ENCODE measurements at places on chromosomes 3 and 15. TPM values are rescaled to one million over a fixed set of nuclear protein-coding genes. Genes with fewer than 3 reads are reported as not detected.

Gene IGDCC3
- 12.8 TPM for polyA plus RNA-seq

DNA sequence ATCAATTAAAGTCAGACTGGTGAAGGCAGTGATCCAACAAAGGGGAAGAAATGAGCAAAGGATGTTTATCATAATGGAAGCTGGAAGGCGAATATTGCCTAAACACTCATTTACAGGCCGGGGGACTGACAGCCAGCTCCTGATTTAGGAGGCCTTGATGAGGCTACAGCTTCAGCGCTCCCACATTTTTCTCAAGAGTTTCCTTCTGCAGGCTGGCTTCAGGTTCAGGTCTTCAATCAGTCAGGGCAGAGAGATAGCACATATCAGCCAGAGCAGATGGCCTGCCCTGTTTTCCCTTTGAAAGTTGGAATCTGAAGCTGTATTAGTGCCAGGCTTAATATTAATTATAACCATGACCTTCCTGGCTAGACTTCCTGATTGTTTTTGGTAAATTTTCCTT is 218.9 kb downstream of the SV2B start:
- DNase-seq, result no peak

DNA sequence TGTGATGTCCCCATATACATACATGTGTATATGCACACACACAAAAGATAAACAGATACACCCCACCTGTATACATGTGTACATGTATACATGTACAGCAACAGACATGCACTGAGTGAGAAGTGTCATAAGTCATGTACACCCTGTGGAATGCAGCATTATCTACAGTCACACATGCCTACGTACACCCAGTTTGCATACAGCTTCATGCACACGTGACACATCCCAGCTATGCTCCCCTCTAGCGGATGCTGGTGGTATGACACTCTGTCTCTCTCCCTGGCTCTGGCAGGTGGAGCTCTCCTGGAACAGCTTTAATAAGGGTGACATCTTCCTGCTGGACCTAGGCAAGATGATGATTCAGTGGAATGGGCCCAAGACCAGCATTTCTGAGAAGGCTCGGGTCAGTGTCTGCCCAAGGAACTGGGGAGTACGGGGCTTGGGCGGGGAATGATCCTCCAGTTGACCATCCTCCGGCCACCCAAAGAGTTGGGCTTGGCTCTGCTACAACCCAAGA is 6.3 kb downstream of the VILL start:
- DNase-seq, result peak; percentile 45

GRCh38 chr3:19822805-19823204 is 111.2 kb downstream of the EFHB start:
- no peak for DNase-seq

DNA sequence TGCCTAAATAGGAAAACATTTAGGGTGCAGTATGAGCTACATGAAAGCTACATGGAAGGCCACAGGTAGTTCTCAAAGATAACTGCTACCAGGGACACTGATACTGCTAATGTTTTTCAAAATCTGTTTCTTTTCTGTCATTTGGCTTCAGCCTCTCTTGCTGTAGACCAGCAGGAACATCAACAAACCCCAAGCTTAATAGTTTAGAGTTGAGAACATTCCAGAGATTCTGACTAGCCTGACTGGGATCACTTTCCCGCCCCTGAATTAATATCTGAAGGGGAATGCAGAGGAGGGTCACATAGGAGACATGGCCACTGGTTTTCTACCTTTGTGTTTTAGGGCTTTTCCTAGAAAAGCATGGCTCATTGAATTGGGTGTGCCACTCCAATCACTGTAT is 16.9 kb upstream of the C3orf38 start:
- no peak for DNase-seq

- DNase-seq, result no peak
These were observed 63.0 kb downstream of the SLTM start for GRCh38 chr15:58870451-58870850.

Gene CCR2
- 0.51 TPM for polyA plus RNA-seq

Gene ATP13A4
- 1.3 TPM for polyA plus RNA-seq

Gene CCRL2
- 0.81 TPM for polyA plus RNA-seq

DNA sequence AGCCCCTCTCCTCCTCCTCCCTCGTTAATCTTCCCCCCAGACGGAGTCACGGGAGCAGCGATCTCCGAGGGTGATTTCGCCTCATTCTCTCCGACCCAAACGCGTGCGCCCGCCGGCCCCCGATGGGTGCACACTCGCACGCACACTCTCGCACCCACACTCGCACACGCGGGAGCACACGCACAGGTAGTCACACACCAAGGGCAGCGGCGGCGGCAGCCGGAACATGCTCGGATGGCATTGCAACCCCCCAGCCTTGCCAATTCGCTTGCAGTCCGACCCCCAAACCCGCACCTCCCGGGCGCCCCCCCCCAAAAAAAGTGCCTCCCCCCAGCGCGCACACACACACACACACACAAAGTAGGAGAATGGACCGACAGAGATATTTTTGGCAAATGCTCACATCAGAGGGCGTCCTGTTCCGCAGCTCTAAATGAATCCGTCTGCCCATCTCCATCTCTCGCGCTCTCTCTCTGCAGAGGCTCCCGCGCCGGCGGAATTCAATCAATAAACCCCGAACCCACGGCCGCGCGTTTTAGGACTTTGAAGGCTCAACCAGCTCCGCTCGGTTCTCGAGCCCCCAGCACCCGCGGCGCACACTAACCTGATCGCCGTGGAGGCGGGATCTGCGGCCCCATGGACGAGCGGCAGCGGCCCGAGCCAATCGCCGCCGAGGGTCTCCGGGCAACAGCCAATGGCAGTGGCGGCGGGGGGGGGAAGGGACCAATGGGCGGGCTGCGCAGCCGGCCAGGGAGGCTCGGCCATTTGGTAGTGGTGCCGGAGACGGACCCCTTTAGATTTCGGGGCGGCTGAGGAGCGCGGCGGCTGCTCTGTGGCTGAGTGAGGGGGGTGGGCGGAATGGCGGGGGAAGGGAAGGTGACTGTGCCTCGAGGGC is at the start of gene ANP32A:
TSS of gene ANP32A (minus strand) at position 601 of the 895 bp plus-strand sequence. CDS start at position 457, 144 bp downstream.
- peak; percentile 92 for DNase-seq

- no peak for DNase-seq
These were observed 152.9 kb upstream of the LPP start for GRCh38 chr3:188001093-188001492.

- DNase-seq, result no peak
These were observed 219.4 kb upstream of the GBE1 start for GRCh38 chr3:81980596-81981494.

Gene IDH3A
- 51.4 TPM for polyA plus RNA-seq

- DNase-seq, result peak; percentile 58
These were observed 28.9 kb downstream of the FBXW12 start for GRCh38 chr3:48400824-48401433.

DNA sequence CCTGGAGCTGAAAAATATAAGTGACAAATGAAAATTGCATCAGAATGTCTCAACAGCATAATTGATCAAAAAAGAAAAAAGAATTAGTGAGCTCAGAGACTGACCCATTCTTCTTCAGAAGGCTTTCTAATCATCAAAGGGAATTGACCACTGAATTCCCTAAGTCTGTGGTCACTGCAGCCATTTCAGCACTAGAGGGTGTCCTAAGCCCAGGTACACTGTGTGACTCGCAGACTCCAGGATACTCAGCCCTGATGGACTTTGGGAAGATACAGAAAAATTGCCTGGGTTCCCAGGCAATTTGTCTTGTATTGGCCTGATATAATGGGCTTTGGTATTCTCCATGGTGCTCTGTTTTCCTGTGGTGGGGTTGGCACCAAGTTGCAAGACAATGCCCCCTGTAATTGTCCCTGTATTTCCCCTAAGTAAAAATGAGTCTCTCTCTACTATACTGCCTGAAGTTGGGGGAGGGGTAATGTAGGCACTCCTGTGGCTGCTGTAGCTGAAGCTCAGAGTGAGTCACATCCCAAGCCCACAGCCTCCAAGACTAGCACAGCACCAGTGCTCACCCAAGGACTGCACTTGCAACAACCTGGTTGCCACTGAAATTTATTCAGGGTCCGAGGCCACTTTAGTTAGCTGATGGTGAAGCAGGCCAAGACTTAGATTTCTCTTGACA is 256.0 kb upstream of the STAC start:
- no peak for DNase-seq

GRCh38 chr3:17340261-17340660 is 402.2 kb downstream of the TBC1D5 start:
- no peak for DNase-seq

DNA sequence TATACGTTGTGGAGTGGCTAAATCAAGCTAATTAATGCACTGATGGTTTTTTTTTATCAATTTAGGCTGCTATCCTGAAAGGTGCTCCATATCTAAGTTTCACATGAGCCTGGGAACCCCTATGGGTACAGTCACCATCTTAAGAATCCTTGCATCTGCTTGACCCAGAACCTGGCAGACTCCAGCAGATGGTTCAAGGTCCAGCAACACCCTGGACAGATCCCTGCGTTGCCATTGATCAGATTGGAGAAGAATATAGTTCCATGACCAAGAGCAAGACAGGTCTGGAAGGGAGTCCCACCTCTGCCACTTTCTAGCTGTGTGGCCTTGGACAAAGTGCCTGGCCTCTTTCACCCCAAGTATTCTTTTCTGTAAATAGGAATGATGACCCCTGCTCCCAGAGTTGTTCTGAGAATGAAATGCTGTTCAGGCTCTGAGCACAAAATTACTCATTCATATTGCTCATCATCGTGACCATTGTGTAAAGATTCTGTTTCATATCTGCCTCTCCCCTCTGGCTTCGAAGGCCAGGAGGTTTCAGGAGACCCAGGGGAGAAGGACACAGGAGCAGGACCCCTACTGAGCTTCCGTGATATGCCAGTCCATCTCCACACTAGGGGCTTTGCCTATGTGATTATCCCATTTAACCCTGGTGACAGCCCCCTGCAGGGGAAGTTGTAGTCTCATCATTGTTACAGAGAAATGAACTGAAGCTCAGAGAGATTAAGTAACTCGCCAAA is 30.0 kb upstream of the TSEN2 start:
- no peak for DNase-seq

DNA sequence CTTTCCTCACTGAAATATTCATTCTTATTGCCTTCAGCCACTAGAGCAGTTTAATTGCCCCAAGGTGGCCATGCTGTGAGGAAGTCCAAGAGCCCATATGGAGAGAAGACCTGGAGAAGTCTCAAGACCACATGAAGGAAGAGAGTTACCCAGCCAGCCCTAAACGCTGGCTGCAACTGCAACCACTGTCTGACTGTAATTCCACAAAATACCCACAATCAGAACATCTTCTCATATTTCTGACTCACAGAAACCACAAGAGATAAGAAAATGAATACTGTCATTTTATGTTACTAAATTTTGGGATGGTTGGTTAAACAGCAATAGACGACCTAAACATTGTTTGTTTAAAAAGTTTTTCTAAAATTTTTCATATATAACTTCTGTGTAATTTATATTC is 14.7 kb upstream of the SST start:
- no peak for DNase-seq

- no peak for DNase-seq
These were observed 139.2 kb upstream of the CTNNB1 start for GRCh38 chr3:41060106-41060505.

- DNase-seq, result no peak
These were observed 207.7 kb downstream of the FAM43A start for GRCh38 chr3:194893121-194893987.

DNA sequence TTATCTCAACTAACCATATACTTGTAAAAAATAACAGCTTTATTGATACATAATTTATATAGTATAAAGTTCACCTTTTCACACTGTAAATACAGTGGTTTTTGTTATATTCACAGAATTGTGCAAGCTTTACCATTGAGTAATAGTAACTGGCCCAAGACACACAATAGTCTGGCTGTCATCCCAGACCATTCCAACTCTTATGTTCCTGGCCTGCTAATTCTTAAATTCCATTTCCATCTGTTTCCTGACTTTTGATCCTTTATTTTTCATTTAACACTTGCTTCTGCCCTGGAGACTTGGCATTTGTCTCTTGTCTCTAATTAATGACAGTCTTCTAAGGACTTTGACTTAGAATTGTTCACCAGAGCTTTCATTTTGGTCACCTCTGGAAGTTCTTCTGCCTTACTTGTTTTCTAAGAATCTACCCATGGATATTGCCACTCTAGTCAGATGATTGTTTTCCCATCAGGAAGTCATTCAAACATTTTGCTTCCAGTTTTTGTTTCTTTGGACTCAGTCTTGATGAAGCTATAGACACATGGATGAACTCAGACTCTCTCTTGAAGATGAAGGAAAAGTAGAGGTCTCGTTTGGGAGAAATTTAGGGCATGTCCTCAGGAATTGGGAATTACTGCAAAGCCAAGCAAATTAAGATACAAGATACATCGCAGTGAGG is 27.2 kb upstream of the PLSCR4 start:
- DNase-seq, result no peak

- peak; percentile 37 for DNase-seq
These were observed 39.7 kb upstream of the GADL1 start for GRCh38 chr3:30934208-30934550.

Gene SPG21
- 120 TPM for polyA plus RNA-seq

DNA sequence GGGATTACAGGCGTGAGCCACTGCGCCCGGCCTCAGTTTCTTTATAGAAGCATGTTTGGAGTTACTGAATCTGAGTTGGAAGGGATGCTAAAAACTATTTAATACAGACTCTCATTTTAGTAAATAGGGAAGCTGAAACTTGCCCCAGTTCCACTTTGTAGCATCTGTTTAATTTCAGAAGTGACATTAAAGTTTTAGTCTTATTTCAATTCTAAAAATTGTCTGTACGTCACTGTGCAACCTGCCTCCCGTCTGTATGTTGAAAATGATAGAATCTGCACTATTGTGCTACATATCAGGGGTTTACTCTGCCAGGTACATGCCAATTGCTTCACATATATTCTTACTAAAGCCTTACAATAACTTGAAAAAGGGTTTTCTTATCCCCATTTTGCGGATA is 15.3 kb downstream of the CNOT10 start:
- DNase-seq, result no peak

GRCh38 chr15:76162036-76162398 is 102.2 kb downstream of the TMEM266 start:
- DNase-seq, result no peak

DNA sequence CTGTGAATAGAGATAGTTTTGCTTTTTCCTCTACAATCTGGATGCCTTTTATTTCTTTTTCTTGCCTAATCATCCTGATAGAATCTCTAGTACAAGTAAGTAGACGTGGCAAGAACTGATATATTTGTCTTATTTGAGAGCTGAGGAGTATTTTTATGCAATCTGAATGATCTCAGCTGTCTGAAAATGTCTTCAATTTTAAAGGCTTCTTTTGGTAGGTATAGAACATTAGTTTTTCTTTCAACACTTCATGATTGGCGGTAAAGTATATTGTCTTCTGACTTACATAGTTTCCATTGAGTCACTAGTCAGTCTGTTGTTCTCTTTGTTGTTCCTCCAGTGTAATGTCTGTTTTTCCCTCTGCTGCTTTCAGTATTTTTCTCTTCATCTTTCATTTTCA is 31.3 kb downstream of the MGA start:
- DNase-seq, result no peak

GRCh38 chr15:71939981-71940588 is 129.7 kb downstream of the NR2E3 start:
- no peak for DNase-seq
